ENCODE measurements at places on chromosomes 11 and 22. TPM values are rescaled to one million over a fixed set of nuclear protein-coding genes. Genes with fewer than 3 reads are reported as not detected.

GRCh38 chr11:19218216-19218615 lies 16.4 kb upstream of the CSRP3 start:
- H3K27ac ChIP-seq: no peak overlapping the region
- peaks cover 6% of the 10 kb centered on the region for H3K4me1 ChIP-seq
- no peak overlapping the region for H3K4me3 ChIP-seq
- no peaks in the 10 kb centered on the region for H3K27me3 ChIP-seq
- DNase-seq: no peak

DNA sequence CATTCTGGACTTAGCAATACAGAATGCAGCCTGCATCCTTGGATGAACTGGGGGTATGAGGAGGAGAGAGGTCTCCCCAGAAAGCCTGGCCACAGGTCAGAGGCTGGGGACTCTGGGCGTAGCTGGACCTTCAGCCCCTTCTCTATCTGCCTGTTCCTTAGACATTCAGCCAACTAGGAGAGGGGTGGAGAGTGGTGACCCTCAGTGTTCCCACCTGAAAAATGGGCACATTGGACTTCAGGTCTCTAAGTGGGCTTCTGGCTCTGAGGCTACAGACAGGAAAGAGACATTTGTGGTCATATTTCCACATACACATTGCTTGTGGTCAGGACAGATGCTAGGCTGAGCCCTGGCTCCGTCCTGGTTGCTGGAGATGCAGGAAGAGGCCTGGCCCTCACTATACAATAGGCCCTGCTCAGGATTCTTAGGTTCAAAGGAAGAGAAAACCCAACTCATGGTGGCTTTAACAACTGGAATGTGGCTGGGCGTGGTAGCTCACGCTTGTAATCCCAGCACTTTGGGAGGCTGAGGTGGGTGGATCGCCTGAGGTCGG lies 30.1 kb upstream of the CBX7 start:
- H3K36me3 ChIP-seq: no peaks in the 10 kb centered on the region
- peaks cover 47% of the 10 kb centered on the region for H3K4me1 ChIP-seq
- no peak for DNase-seq
- no peak overlapping the region for H3K27ac ChIP-seq
- H3K27me3 ChIP-seq: no peaks in the 10 kb centered on the region
- no peak overlapping the region for H3K4me3 ChIP-seq

DNA sequence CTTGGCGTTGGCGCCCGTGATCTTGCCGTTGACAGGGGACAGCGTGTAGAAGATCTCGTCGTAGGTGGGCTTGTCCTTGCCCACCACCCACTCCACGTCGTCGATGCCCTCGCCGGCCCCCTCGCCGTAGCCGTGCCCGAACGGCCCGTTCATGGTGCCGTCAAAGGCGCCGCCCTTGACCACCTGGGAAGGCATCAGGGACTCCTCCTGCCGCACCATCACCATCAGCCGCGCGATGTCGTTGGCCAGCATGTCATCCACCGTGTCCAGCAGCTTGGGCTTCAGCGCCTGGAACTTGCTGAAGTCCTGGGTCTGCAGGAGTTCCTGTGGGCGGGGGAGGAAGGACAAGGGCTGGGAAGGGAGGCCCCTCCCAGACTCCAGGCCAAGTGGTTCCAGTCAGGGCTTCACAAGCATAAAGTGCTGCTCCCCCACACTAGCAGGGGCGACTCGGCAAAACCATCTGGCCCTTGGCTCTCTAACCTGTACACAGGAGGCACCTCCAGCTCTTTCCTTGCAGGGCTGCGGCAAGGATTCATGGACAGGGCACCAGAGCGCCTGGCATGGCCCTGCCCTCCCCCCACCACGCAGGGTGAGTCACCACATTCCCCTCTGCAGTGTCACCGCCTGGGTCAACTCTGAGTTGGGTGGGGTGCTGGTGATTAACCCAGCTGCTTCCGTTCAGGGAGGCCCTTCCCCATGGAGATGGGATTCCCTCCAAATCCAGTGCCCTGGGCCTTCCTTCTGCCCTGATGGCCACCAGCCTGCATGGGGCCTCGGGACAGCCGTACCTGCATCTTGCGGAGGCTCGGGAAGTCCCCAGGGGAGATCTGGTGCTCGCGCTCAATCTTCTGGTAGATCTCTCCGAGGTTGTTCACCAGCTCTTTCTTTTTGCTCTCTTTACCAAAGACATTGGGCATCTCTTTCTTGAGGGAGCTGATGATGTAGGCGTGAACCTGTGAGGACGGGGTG lies 10.4 kb upstream of the CDC42BPG start:
- H3K36me3 ChIP-seq: peaks cover 30% of the 10 kb centered on the region
- peak overlapping the region; percentile 79 for H3K27ac ChIP-seq
- peaks cover 58% of the 10 kb centered on the region for H3K4me1 ChIP-seq

DNA sequence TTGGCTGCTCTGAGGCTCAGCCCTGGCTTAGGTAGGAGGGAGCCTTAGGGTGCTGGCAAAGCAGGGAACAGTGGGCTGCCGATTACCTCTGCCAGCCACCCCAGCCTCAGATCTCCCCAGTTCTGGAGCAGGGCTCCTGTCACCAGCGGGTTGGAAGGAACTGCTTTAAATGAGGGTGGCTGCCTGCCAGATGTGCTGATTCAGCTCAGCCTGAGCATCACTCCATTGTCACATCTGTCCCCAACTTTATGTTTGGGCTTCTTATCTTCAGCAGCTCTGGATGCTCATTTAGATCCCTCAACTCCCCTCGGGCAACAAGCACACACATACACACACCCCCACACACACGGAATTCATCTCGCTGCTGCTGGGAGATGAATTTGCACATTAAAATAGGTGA lies 16.9 kb upstream of the ANKK1 start:
- no peaks in the 10 kb centered on the region for H3K36me3 ChIP-seq
- H3K4me1 ChIP-seq: no peaks in the 10 kb centered on the region
- no peak overlapping the region for H3K27ac ChIP-seq
- DNase-seq: no peak
- H3K4me3 ChIP-seq: no peak overlapping the region

- H3K4me1 ChIP-seq: peaks cover 6% of the 10 kb centered on the region
- no peak overlapping the region for H3K4me3 ChIP-seq
- H3K36me3 ChIP-seq: no peaks in the 10 kb centered on the region
Observed at GRCh38 chr11:100769617-100770016, 82.5 kb downstream of the ARHGAP42 start.

GRCh38 chr11:17691550-17691949 lies 27.8 kb upstream of the MYOD1 start:
- H3K27ac ChIP-seq: no peak overlapping the region
- H3K4me1 ChIP-seq: no peaks in the 10 kb centered on the region
- no peak overlapping the region for H3K4me3 ChIP-seq

DNA sequence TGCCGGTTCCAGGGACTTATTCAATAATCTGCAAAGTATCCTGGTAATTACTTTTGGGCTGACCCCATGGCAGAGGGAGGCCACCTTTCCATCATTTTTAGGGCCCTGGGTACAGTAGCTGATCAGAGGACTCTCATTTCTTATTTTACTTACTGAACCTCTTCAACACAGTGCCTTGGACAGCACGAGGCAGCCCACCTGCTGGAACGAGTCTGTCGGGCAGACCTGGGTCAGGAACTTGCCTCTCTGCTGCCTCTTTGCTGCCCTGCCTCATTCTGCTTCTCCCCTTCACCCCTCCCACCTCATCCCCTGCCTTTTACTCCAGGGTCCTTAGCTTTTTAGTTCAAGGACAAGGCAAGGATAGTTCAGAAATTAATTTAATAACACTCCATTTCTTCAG lies 204.5 kb downstream of the CSNK2A3 start:
- H3K36me3 ChIP-seq: no peaks in the 10 kb centered on the region
- H3K4me1 ChIP-seq: peaks cover 21% of the 10 kb centered on the region
- peak overlapping the region; percentile 68 for H3K27ac ChIP-seq

DNA sequence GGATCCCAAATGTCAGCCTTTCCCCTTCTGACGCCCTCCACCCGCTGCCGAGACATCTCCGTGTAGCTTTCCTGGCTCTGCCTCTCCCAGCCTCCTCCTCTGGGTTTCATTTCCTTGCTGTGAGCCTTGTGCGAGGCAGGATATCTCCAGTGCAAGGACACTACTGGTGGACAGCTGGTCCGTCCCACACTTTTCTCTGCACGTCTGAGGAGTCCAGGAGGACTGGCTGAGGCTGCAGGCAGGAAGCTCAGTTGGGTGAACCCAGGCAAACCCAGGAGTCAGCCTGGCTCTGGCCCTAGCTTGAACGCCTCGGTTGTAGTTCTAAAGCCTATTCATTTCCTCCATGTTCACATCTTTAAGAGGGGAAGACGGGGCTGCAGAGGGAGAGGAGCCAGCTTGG lies 145.5 kb downstream of the ST3GAL4 start:
- no peak overlapping the region for H3K27ac ChIP-seq
- no peaks in the 10 kb centered on the region for H3K4me1 ChIP-seq
- no peaks in the 10 kb centered on the region for H3K36me3 ChIP-seq
- H3K27me3 ChIP-seq: no peaks in the 10 kb centered on the region
- no peak overlapping the region for H3K4me3 ChIP-seq
- no peak for DNase-seq

The OVOL1 gene
- total RNA-seq: 17.4 TPM

- H3K4me3 ChIP-seq: no peak overlapping the region
- no peak overlapping the region for H3K27ac ChIP-seq
- no peak for DNase-seq
- H3K36me3 ChIP-seq: no peaks in the 10 kb centered on the region
- no peaks in the 10 kb centered on the region for H3K27me3 ChIP-seq
Observed at GRCh38 chr22:33315954-33316353, 257.8 kb upstream of the SYN3 start.

GRCh38 chr22:21802056-21802455 lies 65.4 kb downstream of the MAPK1 start:
- no peaks in the 10 kb centered on the region for H3K27me3 ChIP-seq
- H3K36me3 ChIP-seq: peaks cover 83% of the 10 kb centered on the region
- DNase-seq: no peak
- no peak overlapping the region for H3K27ac ChIP-seq

Data from vagina (tissue), 2 donors.